ENCODE measurements at places on chromosomes 2 and 18.

GRCh38 chr2:71788186-71788525 is 334.8 kb downstream of the DYSF start:
- DNase-seq = no peak

GRCh38 chr2:239171643-239172042 is 229.2 kb downstream of the HDAC4 start:
- no peak for DNase-seq

- no peak for DNase-seq
Measured at GRCh38 chr2:222706616-222707015, 35.2 kb downstream of the MOGAT1 start.

- no peak for DNase-seq
Measured at GRCh38 chr2:202032846-202033316, 774 bp upstream of the FZD7 start.

DNA sequence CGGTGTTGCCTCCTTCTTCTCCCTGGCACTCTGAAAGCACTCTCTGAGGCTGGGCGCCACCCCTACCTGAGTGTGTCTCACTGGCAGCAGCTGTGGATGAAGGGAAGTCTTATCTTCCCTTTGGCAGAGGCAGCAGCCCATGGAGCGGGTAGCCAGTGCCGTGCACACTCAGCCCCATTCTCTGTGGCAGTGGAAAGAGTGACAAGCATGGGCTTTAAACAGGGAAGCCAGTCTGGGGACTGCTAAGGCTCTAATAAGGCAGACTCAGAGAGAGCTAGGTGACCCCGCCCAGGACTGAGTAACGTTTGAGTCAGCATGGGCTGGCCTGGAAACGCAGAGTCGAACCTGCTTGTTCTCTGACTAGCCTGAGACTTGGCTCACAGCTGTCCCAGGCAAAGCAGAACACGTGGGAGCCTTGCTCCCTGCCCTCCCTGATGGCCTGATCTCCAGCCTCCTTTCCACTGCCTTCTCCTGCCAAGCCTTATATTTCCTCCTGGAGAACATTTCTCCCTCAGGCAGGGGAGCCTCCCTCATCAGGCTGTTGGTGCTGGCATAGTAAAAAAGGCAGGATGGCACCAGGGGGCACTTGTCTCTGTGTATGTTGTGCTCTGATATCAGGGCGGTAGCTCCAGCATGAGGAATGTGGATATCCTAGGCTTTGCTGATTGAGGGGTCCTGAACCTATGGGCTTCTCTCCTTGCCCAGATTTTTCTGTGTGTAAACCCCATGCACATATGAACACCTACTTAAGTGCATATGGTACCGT is 93.9 kb upstream of the LGALSL start:
- peak; percentile 82 for DNase-seq

DNA sequence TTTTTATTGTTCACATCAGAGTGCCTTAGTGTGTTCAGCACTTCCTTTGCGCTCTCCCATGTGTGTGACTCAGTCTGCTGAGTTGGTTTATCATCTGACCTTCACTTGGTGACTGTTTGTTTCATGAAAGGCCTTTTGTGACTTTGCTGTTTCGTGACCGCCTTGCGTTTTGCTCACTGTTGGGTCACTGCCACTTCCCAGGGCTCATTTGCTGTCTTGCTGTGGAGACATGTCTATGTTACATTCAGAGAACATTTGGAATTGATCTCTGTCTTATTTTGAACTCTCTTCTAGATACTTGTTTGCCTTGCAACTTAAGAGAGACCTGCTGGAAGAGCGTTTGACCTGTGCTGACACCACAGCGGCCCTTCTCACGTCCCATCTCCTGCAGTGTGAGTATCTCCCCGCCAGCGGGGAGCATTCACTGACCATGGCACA is 54.7 kb downstream of the FARP2 start:
- DNase-seq = peak; percentile 86

- DNase-seq = peak; percentile 63
Measured at GRCh38 chr2:109331896-109332848, 203.2 kb downstream of the SH3RF3 start.

DNA sequence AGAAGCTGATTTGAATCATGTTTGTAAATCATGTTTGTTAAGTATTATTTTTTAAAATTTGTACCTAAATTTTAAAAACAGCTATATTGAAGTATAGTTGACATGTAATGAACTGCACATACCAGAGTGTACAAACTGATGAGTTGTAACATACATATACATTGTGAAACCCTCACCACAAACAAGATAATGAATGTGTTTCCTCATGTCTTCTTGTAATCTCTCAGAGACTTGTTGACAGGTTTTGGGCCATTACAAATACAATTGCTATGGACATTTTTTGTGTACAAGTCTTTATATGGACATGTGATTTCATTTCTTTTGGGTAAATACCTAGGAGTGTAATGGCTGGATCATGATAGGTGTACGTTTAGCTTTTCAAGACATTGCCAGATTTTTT is 21.5 kb downstream of the WDR43 start:
- DNase-seq = no peak

DNA sequence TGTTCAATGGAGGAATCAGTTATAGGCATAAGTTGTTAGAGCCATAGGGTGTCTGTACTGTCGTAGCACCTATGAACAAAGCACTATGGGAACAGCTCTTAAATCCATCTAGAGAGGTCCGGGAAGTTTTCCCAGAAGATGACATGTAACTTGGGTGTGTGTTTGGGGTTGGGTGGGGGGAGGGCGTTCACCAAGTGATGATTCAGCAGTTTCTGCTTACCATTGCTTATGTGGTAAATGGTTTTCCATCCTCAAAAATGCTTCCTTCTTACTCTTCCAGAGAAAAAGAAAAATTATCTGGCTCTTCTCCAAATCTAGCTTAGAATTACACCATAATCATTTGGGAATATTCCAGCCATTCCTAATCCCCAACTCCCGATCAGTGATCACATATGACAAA is 361.1 kb upstream of the ZNF521 start:
- no peak for DNase-seq

DNA sequence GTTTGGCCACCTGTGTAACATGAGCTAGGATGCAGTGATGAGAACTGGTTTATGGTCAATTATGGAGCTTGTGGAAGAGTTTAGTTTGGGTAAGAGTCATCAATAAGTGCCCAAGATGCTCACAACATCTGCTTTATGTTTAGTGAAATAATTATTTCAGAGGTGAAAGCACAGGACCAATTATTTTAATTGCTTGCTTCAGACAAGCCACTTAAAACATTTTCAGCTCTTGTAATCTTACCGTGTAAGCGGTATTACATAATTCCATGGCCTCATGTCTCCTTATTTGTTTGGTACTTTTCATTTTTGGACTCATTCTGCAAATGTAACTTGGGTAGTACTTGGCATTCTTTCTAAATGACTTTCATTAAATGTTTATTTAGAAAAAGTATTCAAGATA is 5.4 kb downstream of the B3GNT2 start:
- no peak for DNase-seq

DNA sequence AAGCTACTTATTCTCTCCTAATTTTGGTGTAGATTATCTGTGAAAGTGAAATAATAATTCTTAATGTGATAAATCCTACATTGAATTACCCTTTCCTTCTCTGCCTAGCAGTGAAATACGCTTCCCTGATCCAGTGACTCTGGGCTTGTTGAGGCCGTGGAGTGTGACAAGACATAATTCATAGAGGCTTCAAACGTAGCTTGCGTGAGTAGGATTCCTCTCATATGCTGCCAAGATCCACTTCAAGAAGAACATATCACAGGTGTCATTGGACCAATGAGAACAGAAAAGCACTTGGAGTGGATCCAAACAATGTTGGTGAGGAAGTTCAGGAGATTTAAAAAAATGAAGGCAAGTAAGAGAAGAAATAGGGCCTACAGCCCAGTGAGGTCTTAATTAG is 221.3 kb upstream of the TMEFF2 start:
- DNase-seq = no peak

GRCh38 chr2:45237128-45237527 is 227.9 kb upstream of the SIX2 start:
- no peak for DNase-seq

GRCh38 chr2:104854498-104855220 is 744 bp downstream of the POU3F3 start:
- DNase-seq = no peak

DNA sequence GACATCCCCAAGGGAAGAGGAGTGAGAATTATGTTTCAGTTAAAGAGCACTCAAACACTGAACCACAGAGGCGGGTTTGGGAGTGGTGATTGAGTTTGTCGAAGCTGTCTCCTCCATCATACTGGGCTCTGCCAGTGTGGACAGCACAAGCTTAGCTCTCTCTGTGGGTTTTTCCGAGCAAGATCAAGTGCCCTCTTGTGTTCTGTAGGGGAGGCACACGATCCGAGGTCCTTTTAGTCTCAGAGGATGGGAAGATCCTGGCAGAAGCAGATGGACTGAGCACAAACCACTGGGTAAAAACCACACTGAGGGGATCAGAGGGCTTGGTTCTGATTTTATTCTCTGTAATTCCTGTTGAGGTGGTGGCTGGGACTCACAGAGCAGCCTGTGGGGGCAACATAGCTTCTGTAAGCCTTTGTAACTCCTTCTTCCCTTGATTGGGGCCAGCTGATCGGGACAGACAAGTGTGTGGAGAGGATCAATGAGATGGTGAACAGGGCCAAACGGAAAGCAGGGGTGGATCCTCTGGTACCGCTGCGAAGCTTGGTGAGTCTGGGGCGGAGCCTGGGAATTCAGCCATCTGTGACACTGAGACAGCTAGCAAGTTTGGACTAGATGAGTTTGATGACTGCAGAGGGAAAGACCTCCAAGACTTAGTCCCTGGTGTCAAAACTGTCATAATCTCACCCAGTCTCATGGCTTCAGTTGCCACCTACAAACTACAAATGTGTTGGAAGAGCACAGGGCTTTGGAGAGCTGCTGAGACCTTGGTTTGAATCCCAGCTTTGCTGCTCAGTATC is 2.0 kb downstream of the NAGK start:
- peak; percentile 57 for DNase-seq

- DNase-seq = no peak
Measured at GRCh38 chr2:68737711-68738110, 3.1 kb downstream of the ARHGAP25 start.

DNA sequence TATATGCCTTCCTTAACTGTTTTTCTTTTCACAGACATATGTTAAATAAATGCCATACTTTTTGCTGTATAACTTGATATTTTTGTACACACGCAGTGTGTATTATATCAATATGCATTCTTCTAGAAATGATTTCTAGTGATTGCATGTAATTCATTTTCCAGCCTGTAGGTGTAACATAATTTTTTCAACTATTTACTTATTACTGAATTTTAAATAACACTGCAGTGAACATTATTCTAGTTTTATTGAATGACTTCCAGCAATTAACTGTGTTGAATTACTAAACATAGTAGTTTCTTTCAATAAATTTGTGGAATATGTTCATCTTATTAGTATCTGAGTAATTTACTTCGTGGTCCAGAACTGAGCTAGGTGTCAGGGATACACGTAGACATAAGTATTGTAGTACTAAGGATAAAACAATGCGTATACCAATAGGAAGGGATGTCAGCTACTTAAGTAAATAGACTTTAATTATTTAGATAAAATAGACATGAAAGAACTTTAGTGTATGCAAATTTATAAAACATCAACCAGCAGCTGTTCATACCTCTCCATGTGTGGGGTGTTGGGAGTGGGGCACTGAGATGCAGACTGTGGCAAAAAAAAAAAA is 28.0 kb downstream of the TANC1 start:
- DNase-seq = no peak

GRCh38 chr2:234290671-234291070 is 206.2 kb downstream of the ARL4C start:
- DNase-seq = no peak

DNA sequence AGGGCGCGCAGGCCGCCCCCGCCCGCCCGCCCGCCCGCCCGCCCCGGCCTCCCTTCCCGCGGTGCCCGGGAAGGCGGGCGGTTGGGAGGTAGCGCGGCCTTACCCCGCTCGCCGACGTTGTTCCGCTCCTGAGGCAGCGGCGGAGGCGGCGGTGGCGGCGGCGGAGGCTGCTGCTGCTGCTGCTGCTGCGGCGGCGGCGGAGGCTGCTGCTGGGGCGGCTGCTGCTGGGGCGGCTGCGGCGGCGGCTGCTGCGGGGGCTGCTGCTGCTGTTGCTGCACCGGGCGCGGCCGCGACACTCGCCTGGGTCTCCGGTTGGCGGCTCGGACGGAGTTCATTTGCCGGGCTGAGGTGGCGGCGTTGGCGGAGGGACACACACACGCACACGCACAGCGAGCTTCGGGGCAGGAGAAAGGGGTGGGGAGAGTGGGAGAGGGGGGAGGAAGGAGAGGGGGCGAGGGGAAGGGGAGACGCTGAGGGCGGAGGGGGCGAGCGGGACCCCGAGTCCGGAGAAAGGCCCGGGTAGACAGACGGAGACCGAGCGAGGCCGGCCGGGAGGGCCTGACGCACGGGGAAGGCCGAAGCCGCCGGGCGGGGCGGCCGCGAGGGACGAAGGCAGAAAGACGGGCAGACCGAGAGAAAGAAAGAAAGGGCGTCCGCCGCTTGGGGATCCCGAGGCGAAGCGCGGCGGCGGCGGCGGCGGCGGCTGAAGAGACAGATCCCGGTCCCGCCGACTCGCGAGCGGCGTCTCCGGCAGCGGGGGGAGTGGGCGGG is 727 bp downstream of the FBXO11 start:
- no peak for DNase-seq

GRCh38 chr2:38572167-38572566 is 30.6 kb downstream of the HNRNPLL start:
- DNase-seq = peak; percentile 35

- no peak for DNase-seq
Measured at GRCh38 chr18:35239314-35239713, 1.5 kb upstream of the ZNF397 start.

- DNase-seq = no peak
Measured at GRCh38 chr2:171913517-171913916, 8.7 kb upstream of the HAT1 start.

- no peak for DNase-seq
Measured at GRCh38 chr2:24853046-24853445, 59.8 kb downstream of the CENPO start.
